ENCODE measurements at places on chromosomes 6 and 20.
A peak's percentile ranks its signal among the peaks of the same experiment; 100 is the strongest.

- no peak for DNase-seq
These were observed 402.6 kb downstream of the BCKDHB start for GRCh38 chr6:80508885-80509630.

DNA sequence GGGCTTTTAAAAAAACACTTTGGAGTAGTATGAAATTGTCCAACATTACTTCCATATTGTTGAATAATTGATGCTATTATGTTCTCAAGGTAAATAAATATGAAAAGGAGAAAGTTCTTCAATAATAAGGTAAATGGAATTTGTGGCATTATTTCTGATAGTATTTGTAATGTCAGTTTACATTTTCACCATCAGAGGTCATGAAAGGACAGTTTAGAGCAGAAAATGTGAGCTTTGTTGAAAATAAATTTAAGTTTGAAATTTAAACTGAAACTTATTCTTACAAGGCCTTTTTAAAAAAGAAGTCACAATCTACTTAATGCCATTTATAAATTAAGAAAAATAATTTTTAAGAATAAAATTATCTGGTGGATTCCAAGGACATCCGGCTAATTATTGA lies 15.8 kb upstream of the CEP162 start:
- no peak for DNase-seq

DNA sequence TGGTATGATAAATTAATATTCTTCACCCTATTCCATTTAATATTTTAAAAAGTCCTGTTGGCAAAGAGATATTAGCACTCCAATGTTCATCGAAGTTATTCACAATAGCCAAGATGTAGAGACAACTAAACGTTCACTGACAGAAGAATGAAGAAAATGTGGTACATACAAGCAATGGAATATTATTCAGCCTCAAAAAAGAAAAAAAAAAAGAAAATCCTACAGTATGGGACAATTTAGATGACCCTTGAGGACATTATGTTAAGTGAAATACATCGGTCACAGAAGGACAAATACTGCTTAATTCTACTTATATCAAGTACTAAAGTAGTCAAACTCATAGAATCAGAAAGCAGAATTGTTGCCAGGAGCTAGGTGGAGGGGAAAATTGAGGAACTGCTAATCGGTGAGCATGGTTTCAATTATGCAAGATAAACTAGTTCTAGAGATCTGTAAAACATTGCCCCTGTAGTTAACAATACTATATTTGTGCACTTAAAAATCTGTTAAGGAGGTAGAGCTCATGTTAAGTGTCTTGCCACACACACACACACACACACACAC lies 4.7 kb downstream of the GCLC start:
- DNase-seq, result no peak

DNA sequence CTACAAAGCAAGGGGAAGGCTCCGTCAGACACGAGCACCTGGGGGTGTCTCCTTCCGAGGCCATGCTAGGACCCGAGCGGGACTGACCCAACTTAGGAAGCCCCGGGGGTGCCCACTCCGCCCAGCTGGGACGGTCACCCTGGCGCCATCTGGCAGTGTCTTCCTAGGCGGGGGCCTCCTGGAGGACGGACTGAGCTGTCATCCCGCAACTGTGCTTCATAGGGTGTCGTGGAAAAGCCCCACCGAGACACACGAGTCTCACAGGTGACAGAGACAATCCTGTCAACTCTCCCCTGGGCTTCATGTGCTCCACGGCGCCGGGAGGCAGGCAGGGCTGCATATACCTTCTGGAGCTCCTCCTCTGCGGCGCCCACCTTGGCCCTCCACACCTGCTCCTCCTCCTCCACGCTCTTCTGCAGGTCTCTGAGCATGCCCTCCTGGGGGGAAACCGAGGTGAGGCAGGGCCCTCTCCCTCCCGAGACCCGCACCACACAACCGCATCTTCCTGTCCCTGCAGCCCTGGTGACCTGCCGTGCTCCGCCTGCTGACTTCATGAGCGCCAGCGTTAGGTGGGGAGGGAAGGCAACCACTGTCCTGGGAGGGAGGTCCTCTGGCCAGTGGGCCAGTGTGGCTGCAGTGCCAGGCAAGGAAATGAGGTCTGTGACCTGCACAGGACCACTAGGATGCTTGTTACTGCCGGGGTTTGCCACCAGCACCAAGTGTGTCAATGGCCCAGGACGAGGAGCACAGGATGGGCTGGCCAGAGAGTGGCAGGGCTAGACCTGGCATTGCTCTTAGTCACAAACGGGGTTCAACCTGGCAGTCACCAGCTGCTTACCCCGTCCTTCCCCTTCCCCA lies 50.7 kb downstream of the DSTN start:
- DNase-seq, result no peak

DNA sequence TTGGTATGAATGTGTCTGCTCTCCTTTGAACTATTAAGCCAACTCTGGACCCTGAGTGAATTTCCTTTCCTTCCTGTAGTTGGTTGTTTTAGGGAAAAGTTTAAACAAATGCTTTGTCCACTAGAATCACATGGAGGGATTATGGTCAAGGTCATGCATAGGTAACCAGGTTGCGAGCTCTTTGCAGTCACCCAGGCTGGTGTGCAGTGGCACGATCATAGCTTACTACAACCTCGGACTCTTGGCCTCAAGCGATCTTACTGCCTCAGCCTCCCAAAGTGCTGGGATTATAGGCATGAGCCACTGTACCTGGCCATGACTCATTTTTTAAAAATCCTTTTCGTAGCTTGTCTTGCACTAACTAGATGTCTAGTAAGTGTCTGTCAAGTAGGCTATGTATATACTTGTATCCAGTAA lies 88.0 kb upstream of the SOX4 start:
- DNase-seq, result no peak

GRCh38 chr6:35737413-35738211 lies 780 bp downstream of the ARMC12 start:
- peak; percentile 68 for DNase-seq

Data from D341Med (cell line).